ENCODE measurements at places on chromosomes 12 and 14.
A peak's percentile ranks its signal among the peaks of the same experiment; 100 is the strongest.

- no peak for DNase-seq
These were observed 196.2 kb downstream of the KIF26A start for GRCh38 chr14:104334424-104335161.

DNA sequence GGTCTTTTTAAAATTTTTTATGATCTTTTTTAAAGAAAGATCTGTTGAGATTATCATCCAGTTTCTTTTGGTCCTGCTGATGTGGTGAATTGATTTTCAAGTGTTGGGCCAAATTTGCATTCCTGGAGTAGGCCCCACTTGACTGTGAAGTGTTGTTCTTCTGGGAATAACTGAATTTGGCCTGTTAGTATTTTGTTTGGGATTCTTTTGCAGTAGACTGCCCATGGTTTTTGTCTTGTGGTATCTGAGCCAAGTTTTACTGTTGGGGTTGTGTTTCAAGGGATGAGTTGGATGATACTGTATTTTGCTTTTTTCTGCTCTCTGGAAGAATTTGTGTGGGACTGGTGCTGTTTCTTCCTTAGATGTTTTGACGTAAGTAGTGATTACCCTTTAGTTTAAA is 4.0 kb upstream of the SYCP3 start:
- DNase-seq = no peak

DNA sequence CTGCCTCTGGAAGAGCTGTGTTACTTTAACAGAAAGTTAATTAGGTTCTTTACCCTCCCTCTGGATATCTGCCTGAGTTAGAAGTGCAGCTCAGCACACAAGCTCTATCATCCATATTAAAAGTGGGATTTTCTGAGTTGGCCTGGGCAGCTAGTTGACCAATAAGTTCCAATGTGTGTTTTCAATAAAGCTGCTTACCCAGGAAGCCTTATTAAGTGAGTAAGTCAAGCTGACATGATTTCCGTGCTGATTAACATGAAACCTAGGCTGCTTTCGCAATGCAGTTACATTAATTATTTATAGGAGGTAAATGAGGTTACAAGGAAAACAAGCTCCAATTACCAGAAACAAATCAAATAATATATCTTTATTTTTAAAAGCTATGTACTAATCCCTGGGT is 4.8 kb downstream of the NEUROD4 start:
- DNase-seq = no peak

GRCh38 chr14:34701808-34702207 is 12.6 kb downstream of the CFL2 start:
- DNase-seq = no peak

- DNase-seq = peak; percentile 95
These were observed 213.0 kb downstream of the ADAMTS20 start for GRCh38 chr12:43338848-43339526.

Data from OCI-M1 (cell line).